ENCODE measurements at places on chromosomes 2 and 18.

- no peak for DNase-seq
Observed at GRCh38 chr2:207875473-207876212, 105.9 kb upstream of the FZD5 start.

DNA sequence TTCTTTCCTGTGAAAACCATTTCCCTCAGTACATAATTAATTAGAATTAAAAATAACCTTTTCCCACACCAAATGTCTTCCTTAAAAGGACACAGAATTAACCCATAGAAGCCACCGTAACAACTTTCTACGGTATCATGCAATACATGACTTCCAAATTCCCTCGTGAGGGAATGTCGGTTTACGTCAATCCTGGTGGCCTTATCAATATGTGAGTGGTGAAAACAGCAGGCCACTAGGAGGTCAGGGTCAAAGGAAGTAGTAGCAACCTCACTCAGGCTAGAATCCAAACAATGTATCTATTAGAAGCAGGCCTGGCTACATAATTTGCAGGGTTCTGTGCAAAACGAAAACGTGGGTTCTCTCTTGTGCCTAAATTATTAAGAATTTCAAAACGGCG is 112.2 kb downstream of the GAREM1 start:
- DNase-seq, result no peak

- DNase-seq, result no peak
Observed at GRCh38 chr2:114119862-114120261, 230.0 kb downstream of the ACTR3 start.

- no peak for DNase-seq
Observed at GRCh38 chr2:151880586-151880985, 52.4 kb upstream of the ARL5A start.

GRCh38 chr2:222490131-222490530 is 65.8 kb downstream of the SGPP2 start:
- DNase-seq, result no peak

DNA sequence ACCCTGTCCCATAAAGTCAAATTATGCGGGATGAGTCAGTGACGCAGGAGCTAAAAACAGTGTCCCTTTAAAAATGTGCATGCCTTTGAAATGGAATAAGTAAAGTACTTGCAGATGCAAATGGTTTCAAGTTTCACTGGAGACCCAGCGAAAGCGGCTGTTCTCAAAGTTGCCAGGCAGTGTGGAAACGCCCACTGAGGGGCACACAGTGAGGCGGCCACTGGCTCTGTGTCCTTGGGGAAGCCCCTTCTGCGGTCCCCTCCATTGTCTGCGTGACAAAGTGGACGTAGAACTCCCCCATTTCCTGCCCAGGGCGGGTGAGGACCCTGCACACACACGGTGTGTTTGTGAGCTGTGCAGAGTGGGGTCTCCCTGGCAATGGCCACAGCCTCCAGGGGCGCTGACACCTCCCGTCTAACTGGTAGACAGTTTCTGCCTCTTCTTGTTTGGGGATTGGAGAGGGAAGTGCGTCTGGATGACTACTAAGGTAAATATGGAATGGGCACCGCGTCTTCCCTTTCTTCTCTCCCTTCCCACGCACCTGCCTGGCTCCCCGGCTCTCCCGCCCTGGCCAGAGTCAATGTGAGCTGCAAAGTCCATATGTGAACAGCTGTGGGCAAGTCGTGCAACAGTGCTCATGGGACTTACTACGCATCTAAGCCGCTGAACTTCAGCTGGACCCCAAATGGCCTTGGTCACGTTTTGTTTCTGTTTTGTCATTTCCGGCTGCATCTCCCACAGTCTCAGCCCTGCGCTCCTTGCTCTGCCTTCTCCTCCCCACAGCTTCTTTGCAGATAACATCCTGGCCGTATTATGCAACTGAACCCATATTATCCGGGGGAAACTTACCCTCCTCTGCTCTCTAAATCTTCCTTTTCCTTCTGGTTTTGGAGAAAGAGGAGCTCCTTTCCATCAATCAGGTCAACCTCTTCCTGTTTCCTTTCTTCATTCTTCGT is 33.7 kb upstream of the ZNF516 start:
- DNase-seq, result no peak

GRCh38 chr18:3016585-3017297 is 3.8 kb upstream of the LPIN2 start:
- no peak for DNase-seq

GRCh38 chr2:147492471-147492870 is 352.4 kb upstream of the ACVR2A start:
- no peak for DNase-seq
